ENCODE measurements at places on chromosomes 11 and 22.

- peak; percentile 19 for DNase-seq
Observed at GRCh38 chr11:72642043-72642883, 32.0 kb downstream of the PDE2A start.

DNA sequence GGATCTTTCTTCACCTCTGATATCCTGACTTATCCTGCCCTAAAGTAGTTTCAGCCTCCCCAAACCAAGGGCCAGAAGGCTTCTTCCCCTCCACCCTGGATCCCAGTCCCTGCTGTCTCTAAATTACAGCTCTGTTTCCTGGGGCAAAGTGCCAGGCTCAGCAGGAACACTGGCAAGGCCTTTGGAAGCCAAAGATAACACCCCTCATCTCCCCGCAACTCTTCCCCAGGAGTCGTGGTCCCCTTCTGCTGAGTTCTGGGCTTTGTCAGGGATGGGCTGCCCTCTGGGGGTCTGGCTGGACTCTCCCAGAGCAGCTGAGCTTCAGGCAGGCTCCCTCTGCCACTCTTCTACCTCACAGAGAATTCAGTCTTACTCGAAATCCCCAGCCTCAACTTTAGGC, 53.8 kb upstream of the AMPD3 start:
- DNase-seq: no peak

- DNase-seq: no peak
Observed at GRCh38 chr11:77119531-77119936, 8.5 kb upstream of the MYO7A start.

- no peak for DNase-seq
Observed at GRCh38 chr11:22169833-22170232, 23.1 kb upstream of the ANO5 start.

- peak; percentile 68 for DNase-seq
Observed at GRCh38 chr22:50252082-50253045, 1.3 kb upstream of the HDAC10 start.

DNA sequence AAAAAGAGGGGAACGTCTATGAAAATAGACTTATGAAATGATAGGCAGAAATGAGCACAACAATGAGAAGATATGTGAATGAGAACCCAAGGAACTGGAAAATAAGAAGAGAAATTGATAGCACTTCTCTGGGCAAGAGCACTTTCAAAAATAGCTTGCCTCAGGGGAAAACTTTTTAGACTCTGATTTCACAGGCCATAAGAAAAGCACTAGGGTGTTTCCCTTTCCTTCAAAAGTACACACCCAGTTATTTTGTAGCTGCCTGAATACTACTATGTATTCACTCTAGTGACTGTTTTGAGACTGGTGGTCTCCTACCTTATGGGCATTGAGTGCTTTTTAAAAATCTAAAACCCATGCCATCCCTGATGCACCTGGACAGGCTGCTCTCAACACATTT, 172.3 kb upstream of the SOX6 start:
- no peak for DNase-seq

- DNase-seq: no peak
Observed at GRCh38 chr22:41660416-41660815, 28.3 kb downstream of the SNU13 start.

GRCh38 chr22:48490500-48491411, 1336.9 kb downstream of the BRD1 start:
- DNase-seq: no peak

- DNase-seq: no peak
Observed at GRCh38 chr11:4960877-4961276, 5.4 kb upstream of the OR51A2 start.

DNA sequence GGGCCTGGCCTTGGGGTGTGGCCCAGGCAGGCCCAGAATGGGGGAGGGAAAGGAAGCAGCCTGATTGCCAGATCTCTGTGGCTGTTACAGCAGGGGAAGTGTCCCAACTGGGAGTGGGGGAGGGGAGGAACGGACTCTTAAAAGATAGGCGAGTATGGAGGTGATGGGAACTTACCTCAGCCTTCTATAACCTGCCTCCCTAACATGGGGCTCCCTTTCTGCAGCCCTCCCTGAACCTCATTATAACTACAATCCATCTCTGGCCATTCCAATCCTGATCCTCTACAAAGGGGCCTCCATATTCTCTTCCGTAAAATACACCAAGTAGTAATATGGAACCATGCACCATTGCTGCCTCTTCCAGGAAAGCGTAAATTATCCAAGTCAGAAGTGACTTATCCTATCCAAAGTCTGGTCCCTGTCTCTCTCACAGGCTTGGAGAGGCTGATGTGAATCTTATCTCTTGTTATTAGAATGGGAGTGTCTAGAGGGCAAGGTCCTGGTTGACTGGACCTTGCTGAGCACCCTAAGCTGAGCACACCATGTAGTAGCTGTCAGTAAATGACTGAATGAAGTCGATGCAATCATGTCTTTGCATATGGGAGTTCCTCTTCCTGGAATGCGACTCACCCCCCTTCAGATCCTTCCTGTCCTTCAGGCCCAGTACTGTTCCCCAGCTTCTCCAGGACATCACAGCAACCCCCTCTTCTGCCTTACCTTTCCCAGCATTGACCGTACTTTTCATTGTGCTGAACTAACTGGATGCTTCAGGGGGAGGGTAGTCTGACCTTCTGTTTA, 5.9 kb downstream of the RHOG start:
- DNase-seq: peak; percentile 57

DNA sequence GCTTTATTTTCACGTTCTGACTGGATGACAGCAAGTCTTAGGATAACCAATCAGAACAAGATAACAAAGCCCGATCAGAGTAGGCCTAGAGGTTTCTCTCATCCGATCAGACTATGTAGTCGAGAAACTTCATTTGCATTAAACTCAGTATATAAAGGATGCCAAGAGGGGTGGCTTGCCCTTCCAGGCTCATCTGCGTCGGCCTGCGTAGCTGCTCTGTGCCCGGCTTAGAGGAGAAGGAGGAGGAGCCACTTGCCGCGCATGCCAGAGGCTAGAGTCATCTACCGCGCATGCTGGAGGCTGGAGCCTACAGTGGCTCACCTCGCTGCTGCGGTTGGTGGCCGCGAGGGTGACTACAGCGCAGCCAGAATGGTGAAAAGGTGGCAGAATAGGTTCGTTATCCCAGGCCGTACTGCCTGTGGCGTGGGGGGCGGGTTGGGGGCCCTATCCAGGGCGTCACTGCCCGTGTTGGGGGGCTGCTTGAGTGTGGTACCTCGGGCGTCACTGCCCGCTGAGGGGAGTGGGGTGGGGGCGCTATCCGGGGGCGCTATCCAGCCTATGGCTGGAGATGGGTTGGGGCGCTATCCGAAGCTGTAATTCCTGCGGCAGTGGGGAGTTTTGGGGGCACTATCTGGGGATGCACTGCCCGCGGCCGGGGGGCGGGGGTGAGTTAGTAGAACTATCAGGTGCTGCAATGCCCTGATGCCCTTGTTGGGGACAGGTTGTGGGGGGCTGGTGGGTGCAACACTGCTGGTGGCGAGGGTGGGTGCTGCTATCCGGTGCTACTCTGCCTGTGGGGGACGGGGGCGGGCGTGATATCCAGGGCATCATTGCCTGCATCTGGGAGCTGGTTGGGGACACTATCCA, at the start of gene RFPL2:
Gene RFPL2, minus strand, starts transcription at position 218 of the 867 bp plus-strand sequence. CDS start 2,622 bp downstream, outside the sequence.
- DNase-seq: peak; percentile 15

DNA sequence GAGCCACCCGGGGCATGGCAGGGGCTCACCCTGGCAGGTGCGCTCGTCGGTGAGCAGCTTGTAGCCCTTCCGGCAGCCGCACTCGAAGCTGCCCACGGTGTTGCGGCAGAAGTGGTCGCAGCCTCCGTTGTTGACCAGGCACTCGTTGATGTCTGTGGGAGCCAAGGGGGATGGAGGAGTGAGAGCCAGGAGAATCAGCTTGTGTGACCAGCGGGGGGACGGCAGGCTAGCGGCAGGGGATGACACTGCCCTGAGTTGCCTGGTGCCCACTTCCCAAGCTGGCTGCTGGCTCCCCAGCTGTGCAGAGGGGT, 44.7 kb upstream of the TTLL12 start:
- no peak for DNase-seq

GRCh38 chr11:19952911-19953310, 207.4 kb downstream of the DBX1 start:
- DNase-seq: no peak

GRCh38 chr11:35614939-35615569, 3.2 kb upstream of the FJX1 start:
- DNase-seq: no peak

DNA sequence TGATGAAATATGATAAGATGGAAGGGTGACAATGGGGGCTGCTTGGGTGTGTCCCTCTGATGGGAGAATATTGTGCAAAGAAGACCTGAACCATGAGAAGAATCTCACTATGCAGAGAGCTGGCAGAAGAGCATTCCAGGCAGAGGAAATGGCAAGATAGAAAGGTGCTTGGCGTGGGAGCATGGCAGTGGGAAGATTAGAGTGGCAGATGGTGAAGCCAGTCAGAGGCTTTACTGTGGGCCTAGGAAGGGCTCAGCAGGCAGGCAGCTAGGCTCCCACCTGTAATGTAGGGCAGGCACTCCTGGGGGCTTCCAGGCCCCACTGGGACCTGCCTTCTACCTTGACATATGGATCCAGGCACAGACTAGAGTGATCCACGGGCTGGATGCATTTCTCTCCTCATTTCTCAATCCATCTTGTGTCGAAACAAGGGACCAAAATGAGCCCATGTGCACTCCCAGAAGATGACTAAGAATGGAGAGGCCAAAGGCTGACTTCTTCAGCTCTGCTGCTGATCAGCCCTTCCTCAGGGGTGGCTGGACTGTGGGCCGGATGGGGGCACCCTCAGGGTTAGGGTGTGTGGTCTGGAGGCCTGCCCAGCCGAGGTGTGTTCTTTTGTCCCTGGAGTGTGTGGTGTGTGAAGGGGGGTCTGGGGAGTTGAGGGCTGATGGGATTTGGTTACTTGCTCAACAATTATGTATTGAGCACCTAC, 88.3 kb downstream of the TSPAN18 start:
- peak; percentile 72 for DNase-seq

DNA sequence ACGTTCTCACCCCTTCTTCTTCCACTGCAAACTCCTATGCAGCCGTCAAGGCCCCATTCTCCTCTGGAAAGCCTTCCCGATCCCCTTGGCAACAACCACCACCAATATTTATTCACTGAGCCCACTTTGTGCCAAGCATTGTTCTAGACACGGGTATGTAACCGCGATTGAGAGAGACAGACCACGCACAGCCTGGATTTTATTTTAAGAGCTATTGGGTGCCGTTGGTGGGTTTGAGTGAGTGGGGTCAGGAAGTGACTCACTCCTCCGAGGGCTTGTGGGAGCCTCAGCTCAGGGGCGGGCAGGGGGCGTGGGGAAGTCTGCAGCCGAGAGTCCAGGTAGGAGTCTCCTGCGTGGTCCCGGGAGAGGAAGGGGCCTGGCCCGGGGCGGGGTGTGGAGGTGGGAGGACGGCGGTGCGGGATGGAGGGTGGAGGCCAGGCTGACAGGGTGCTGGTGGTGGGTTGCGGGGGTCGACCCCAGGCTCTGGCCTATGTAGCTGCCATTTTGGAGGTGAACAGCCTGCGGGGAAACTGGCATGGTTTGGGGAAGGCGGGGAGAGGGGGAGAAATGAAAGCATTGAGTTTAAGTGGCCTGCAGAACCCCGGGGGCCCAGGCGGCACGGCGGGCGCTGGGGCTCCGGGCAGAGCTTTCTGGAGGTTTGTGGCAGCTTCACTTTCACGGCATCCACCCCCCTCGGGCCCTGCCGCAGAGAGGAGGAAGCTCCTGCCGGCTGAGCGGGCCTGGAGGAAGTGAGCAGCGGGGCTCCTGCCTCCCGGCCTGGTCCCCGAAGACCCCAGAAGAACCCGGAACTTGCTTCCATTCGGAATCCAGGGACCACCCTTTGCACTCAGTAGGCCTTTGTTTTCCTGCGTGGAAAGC, 547 bp downstream of the PARVG start:
- no peak for DNase-seq

GRCh38 chr22:27798511-27799014, 3.0 kb downstream of the MN1 start:
- no peak for DNase-seq

GRCh38 chr11:131928992-131929391, 558.6 kb downstream of the NTM start:
- DNase-seq: no peak

- DNase-seq: no peak
Observed at GRCh38 chr11:84437071-84437980, 1151.2 kb upstream of the CCDC90B start.

DNA sequence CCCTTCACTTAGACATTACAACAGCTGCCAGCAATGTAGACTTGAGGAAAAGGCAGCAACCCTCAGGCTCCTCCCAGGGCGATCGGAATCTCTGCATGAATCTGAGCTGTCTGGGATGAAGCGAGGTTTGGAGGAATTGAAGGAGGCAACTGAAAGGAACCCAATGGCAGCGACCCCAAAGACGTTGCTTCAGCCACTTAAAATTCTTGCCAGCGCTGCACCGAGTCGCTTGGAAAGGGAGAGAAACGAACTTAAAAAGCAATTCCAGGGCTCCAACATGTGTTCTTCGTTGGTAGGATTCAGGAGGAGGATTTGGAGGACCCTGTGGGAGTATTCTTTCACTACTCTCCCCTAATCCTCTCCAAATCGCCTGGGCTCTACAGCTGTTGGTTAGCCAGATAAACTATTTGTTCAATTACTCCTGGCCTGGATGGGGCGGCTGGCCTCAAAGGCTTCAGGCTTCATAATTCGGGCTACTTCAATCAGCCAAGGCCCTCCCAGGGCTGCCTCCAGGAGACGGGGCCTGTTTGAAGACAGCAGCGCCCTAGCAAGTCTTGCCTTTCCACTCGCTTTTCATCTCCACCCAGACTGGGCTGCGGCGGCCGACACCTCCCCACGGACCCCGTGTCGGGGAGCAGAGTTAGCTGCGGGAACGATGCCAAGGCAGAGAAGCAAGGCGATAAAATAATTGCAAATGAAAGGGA, 72.4 kb upstream of the TMEM45B start:
- DNase-seq: peak; percentile 3

DNA sequence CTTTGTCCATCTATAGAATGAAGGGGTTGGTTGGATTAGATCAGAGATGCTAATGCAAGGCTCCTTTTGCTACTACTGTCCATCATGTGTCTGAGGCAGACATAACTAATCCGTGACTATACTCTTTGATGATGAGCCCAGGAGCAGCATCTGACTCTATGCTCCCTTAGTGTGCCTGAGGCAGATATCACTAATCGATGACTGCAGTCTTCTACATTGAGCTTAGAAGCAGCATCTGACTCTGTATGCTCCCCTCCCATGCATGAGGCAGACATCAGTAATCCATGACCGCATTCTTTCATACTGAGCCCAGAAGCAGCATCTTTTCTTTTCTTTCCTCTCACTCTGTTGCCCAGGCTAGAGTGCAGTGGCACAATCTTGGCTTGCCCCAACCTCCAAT, 4.2 kb downstream of the TCN2 start:
- no peak for DNase-seq

- DNase-seq: peak; percentile 38
Observed at GRCh38 chr11:36222831-36223635, 66.2 kb downstream of the COMMD9 start.

GRCh38 chr22:23001463-23001862, 68.9 kb upstream of the GNAZ start:
- DNase-seq: no peak
